Right atrium auricular region (tissue), 2 donors: ENCODE measurements at places on chromosomes 5 and 9.

DNA sequence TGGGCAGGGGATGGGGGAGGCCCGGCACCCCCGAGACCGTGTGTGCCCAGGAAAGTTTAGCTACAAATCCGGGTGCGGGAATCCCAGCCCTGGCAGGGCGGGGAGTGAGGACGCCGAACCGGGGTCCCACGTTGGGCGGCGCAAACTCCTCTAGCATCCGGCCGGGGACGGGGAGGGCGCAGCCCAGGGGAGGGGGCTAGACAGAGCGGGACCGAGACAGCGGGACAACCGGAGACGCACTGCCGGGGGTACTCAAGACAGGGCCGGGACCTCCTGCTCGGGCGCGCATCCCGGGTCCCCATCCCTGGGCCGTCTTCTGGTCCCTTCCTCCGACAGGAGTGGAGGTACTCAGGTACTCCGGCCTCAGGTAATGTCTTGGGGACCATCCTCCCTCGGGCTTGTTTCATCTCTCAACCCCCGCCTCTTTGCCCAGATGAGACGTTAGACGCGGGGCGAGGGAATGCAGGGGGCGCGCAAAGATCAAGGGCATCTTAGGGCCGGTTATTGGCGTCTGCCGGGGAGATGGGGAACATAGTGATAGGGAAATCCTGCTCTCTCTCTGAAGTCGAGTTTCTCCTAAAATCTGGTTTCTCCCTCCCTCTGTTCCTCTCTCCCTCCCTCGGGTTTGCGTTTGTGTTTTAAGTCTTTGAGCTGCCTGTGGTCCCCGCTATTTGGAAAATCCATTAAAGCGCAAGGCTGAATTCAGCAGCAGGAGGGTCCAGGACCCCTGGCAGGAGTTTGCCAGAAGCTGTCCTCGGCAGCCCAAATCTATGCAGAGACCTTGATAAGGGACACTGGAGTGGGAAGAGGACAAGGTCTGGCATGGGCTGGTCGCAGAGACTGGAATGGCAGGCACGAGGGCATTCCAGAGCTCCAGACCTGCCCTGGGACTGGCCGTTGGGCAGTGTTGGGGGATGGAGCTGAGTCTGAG, 815 bp downstream of the PDZD2 start:
- no peak for DNase-seq

- no peak for DNase-seq
These were observed 163.2 kb downstream of the ARRDC3 start for GRCh38 chr5:91219803-91220371.

GRCh38 chr5:154447089-154447725, 1.4 kb downstream of the SAP30L start:
- no peak for DNase-seq

DNA sequence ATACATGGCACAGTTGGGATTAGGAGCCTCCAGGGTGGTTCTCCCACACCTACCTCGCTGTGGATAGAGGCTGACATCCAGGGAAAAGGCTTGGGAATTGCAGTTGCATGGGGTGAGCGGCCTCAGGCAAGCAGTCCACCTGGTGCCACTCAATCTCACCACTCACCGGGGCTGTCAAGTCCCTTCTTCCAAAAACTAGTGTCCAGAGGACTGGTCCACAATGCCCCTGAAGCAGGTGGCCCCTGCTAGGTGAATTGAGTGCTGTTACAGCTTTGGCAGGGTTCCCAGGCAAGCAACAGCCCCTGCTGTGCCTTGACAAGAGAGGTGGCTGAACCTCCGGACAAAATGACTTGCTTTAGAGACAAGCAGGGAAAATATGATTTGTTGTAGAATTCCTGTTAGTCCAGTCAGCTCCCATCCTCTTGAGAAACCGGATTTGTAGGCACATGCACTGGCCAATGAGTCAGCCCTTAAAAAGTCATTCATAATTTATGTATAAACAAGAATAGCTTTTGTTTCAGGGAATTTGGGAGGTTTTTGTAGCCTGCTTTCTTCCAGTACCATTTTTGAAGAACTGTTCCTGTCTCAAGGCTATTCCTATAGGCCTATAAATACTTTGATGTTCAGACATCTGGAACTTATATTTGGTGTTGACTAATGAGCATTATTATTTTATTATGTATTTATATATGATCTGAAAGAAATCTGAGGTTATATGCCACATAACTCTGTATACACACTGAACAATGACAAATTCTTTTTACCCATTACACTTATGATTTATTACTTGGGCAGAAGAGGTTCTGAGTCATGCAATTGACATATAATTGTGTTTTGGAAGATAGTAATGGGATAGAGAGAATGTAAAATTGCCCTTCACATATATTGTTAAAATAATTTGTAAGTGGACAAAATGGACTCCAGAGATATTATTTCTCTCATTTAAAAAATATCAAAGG, 411.1 kb downstream of the ACTL7B start:
- DNase-seq: no peak

DNA sequence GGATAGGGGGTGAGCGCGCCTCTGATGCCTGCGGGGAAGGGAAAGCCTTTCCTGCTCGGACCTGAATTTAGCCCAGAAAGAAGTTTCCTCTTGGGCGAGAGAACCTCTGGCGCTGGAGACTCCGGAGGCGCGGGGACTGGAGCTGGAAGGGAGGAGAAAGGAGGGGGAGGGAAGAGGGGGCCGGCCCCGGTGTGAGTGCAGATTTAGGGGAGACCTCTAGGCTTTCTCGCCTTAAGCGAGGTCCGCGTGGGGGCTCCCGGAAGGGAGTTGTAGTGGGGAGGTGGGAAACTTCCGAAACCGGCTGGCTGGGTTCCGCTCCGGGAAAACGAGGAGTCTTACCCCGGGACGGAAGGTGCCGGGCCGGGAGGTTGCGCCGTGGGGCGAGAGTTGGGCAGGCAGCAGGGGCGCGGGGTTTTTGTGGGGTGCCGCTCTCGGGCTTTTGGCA, 1.3 kb downstream of the PCSK5 start:
- DNase-seq: no peak

DNA sequence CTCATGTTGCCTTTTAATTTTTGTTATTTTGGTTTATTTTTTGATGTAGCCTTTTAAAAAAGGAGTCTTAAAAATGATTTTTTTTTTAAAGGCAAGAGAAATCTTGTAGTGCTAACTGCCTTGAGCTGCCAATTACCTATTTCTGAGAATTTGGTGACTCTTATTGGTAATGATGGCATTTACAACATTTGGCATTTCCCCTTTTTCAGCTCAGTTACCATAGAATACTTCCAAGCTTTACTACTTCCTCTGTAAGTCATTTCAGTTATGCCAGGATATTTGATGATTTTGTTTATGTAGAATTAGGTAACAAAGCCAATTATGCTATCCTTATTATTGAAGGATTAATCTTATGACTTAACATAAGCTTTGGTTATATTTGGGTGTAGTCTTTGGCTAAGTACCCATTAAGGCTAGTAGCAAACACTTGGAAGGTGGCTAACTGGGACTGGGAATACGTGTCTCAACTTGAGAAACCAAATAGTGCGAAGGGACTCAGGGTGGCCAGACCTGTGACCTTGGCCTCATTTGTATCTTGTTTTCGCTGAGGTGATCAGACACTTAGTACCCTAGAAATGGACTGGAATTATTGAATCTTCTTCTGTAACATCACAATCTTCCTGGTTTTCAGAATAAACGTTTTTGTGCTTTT, 27.7 kb downstream of the CDC37L1 start:
- no peak for DNase-seq

GRCh38 chr9:98558575-98558974, 150.2 kb downstream of the GABBR2 start:
- DNase-seq: peak; percentile 50

DNA sequence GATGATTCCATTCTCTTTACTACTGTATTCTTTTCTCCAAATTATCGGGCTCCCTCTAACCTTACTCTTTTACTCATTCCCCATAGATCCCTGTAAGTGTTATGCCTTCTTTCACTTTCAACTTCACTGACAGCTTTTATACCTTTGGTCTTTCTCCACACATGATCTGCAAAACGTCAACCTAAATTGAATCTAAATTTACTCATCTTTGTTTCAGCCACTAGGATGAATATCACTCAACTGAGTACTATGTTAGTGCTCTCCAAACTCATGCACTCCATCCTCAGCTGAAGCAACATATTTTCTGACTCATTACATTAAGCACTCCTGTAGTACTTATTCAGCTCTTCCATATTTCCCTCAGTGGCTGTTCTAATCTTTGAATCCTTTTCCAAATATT, 133.4 kb downstream of the ADAMTS19 start:
- DNase-seq: no peak

- DNase-seq: no peak
These were observed 28.6 kb upstream of the TMEM250 start for GRCh38 chr9:136147038-136147889.

GRCh38 chr5:80747922-80748321, 93.1 kb upstream of the DHFR start:
- no peak for DNase-seq

- DNase-seq: no peak
These were observed 139.5 kb upstream of the RAPGEF1 start for GRCh38 chr9:131879181-131879910.
